Caudate nucleus (tissue), 63 donors: ENCODE measurements at places on chromosomes 5 and 9.

- no peak for DNase-seq
Observed at GRCh38 chr9:8208465-8208864, 408.9 kb upstream of the DMAC1 start.

DNA sequence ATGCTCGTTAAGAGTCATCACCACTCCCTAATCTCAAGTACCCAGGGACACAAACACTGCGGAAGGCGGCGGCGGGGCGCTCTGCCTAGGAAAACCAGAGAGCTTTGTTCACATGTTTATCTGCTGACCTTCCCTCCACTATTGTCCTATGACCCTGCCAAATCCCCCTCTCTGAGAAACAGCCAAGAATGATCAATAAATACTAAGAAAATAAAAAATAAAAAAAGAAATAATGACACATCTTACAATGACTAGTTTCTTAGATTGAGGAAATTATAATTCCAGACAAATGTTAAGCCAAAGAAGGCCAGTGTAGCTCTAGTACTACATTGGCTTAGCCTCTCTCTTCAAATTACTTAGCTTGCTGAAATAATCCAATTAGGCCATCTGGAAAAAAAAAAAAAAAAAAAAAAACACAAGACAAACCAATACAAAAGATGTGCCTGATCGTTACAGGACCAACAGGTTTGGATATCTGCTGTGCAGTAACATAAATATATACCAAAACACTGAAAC lies 58.0 kb downstream of the ANXA2R start:
- DNase-seq: no peak

DNA sequence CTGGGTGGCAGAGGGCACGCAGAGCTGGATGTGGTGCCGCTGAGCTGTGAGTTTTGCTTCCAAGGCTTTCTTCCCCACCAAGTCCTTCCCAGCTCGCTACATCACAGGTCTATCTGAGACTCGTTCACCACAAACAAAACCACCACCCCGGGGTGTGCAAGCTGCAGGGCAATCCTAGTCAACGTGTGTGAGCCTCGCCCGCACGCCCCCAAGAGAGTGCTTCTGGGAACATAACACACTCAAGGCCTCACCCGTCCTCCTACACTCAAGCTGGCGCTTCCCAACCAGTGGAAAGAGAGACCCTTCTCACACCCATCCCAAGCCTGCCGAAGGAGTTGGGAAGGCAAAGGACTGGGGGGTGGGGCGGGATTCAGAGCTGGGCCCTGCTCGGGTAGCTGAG lies 10.6 kb downstream of the SNAPC4 start:
- DNase-seq: peak; percentile 61

GRCh38 chr5:151086905-151087360 lies 6.1 kb upstream of the TNIP1 start:
- no peak for DNase-seq

- DNase-seq: no peak
Observed at GRCh38 chr5:390623-391491, 52.1 kb upstream of the EXOC3 start.

GRCh38 chr5:155620821-155621410 lies 607.4 kb downstream of the KIF4B start:
- no peak for DNase-seq

DNA sequence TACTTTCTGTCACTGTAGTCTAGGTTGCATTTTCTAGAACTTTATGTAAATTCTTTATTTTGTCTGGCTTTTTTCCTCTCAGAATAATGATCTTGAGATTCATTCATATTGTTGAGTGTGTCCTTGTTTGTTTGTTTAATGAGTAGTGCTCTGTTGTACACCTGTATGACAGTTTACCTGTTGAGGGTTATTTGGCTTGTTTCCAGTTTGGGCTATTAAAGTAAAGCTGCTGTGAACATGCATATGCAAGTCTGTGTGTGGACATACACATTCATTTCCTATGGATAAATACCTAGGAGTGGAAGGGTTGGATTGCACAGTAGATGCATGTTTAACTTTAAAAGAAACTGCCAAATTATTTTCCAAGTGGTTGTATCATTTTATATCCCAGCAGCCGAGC lies 30.4 kb downstream of the MVB12B start:
- no peak for DNase-seq
